ENCODE measurements at places on chromosomes 3 and 15.

GRCh38 chr3:24196526-24196925 lies 251.4 kb downstream of the NR1D2 start:
- DNase-seq, result no peak

GRCh38 chr3:178308771-178309170 lies 227.5 kb upstream of the KCNMB2 start:
- DNase-seq, result peak; percentile 57

DNA sequence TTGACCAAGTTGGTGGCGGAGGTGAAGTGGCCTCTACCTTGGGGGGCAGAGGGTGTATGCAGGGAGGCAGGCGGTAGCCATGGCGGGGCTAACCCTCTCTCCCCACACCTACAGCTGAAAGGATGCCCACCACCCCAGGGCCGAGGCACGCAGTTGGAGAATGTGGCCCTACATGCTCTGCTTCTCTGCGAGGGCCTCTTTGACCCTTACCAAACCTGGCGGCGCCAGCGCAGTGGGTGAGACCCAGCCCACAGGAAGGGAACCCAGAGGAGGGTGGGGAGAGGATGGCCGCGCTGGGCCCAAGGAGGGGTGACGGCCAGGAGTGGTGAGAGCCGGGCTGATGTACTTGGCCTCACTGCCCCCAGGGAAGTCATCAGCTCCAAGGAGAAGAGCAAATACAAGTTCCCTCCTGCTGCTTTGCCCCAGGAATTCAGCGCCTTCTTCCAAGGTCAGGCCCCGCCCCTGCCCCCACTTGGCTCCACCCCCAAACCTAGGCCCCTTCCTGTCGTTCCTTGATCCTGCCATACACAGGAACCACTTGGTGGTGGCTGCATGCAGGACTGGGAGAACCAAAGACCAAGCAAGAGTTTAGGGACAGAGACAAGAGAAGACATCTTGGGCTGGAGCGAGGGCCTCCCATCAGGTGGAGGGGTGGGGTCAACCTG lies 9.8 kb downstream of the NBEAL2 start:
- no peak for DNase-seq

GRCh38 chr15:36682101-36682500 lies 102.7 kb downstream of the CDIN1 start:
- no peak for DNase-seq

- no peak for DNase-seq
Measured at GRCh38 chr15:59017449-59017848, 30.0 kb downstream of the RNF111 start.

GRCh38 chr3:46607603-46608028 lies 4.7 kb upstream of the FAM240A start:
- DNase-seq, result peak; percentile 18

GRCh38 chr15:101023501-101024072 lies 104.4 kb downstream of the LRRK1 start:
- no peak for DNase-seq

Data from T47D (cell line).